ENCODE measurements at places on chromosomes 11 and 22.
A peak's percentile ranks its signal among the peaks of the same experiment; 100 is the strongest.

DNA sequence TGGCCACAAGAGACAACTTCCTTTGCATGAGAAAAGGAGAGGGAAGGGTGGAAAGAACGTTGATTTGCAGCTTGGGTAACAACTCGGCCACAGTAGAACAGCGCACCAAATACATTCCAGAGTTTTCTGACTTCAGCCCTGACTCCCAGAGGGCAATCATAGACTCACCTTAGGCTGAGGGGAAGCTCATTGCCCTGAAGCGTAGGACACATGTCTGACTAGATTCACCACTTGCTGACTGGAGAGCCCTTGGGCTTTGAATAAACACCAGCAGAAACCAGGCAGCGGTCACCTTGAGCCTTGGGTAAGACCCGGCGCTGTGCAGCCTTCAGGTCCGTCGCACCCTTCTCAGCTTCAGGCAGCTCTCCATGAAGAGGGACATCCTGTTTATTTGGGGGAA is 151.8 kb upstream of the GRIA4 start:
- no peak for DNase-seq

GRCh38 chr11:29019960-29020683 is 911.9 kb downstream of the METTL15 start:
- DNase-seq: no peak

GRCh38 chr11:63762654-63763495 is 5.7 kb downstream of the ZFTA start:
- DNase-seq: no peak

GRCh38 chr22:49369726-49370626 is 457.7 kb downstream of the BRD1 start:
- no peak for DNase-seq

DNA sequence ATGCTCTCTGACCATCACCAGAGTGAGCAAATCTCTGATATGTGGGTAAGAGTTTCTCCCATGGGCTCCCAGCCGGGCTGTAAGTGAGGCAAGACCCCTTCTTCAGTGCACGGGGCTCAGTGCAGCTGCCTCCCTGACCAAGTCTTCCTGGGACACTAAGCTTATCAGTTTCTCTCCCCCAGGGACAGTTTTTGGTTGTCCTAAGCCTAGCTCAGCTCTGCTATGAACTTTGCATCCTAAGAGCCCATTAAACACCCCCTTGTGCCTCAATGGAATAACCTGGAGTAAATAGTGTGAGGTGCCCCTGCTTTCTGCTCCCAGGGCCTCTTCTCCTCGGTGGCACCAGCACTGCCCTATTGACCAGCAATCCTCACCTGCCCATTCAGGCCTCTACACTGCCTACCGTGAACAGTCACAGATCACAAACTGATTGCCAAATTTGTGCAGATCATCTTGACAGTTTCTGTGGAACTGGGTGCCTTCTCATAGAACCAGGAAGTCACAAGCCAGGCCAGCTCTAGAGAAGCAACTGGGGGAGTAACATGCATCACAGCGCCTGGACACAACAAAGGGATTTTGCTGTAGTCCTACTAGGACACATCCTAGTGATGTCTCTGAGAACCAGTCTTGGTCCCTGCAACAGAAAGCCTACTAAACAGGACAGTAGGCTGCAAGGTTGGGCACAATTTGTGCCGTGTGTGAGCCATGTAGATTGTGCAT is 19.5 kb upstream of the IGLL5 start:
- DNase-seq: no peak

DNA sequence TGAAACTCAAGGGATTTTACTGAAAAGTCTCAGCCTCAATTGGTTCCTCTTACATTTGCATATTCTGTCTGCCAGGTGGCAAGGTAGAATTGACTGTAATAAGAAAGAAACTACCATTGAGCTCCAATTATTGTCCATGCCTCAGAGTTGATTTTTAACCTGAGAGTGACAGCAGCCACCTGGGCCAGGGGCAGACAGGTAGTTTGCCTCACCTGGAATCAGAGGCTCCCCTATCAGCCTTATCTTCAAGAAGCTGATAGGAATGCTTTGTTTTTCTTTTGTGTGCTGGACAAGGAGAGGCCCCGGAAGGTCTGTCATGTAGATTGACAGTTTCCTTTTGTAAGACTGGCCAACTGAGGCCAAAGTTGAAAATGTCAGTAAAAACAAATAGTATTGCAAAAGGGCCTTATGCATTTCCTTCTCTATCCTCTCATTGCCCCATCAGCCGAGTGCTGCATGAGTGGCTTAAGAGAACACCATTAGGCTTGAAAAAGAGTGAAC is 34.1 kb downstream of the CD44 start:
- no peak for DNase-seq

GRCh38 chr22:33971561-33971961 is 51.3 kb upstream of the LARGE1 start:
- DNase-seq: no peak

GRCh38 chr11:80900265-80900664 is 1459.4 kb upstream of the TENM4 start:
- no peak for DNase-seq

DNA sequence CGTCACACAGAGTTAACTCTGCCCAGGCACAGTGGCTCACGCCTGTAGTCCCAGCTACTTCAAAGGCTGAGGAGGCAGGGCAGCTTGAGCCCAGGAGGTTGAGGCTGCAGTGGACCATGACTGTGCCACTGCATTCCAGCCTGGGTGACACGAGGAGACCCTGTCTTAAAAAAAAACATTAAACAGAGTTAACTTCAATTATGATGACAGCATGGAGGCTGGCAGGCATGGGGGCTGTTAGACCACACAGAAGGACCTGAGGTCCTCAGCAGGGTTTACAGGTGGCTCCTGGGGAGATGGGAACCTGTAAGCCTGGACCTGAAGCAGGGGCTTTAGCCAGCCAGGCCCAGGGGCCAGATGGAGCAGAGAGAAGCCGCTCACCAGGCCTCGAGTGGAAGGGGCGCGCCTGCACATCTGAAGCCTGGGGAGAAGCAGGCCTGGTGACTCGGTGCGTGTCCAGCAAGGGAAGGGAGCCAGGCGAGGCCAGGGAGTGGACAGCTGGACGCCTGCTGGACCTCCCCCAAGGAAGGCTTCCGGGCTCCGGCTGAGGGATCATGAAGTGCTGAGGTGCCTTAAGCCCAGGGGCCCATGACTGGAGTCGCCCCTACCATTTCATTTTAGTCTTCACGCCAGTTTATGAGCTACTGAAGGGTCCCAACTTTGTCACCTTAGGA is 25.3 kb downstream of the RPUSD4 start:
- no peak for DNase-seq

- DNase-seq: peak; percentile 67
Measured at GRCh38 chr11:12862696-12863469, 146.2 kb upstream of the RASSF10 start.

GRCh38 chr11:35541621-35542375 is 16.4 kb upstream of the PAMR1 start:
- peak; percentile 62 for DNase-seq

- DNase-seq: no peak
Measured at GRCh38 chr11:131982154-131982553, 611.7 kb downstream of the NTM start.

GRCh38 chr11:27124514-27125264 is 84.1 kb downstream of the BBOX1 start:
- DNase-seq: no peak

- no peak for DNase-seq
Measured at GRCh38 chr11:132501356-132501755, 1030.9 kb downstream of the OPCML start.

DNA sequence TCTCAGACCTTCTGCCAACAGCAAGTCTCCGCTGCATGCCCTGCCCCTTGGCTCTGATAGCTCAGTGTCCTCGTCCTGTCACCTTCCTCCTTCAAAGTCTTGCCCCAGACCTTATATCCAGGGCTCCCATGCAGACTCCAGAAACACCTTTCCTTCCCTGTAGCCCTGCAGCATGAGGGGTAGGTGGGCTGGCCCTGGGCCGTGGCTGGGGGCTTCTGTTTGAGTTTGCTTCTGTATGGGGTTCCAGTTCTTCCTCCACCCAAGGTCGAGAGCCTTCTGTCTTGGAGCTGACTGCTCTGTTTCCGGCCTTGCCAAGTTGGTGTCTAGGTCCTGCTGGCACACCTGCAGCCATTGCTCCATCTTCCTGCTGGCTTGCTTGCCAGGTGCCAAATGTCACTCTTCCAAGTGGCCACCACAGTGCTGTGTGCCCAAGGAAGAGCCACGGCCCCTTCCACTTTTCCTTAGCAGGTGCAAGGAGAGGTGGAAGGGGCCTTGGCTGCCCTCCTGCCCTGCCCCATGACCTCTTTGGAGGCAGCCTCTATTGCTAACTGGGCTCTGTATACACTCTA is 74.8 kb upstream of the NECTIN1 start:
- DNase-seq: no peak

DNA sequence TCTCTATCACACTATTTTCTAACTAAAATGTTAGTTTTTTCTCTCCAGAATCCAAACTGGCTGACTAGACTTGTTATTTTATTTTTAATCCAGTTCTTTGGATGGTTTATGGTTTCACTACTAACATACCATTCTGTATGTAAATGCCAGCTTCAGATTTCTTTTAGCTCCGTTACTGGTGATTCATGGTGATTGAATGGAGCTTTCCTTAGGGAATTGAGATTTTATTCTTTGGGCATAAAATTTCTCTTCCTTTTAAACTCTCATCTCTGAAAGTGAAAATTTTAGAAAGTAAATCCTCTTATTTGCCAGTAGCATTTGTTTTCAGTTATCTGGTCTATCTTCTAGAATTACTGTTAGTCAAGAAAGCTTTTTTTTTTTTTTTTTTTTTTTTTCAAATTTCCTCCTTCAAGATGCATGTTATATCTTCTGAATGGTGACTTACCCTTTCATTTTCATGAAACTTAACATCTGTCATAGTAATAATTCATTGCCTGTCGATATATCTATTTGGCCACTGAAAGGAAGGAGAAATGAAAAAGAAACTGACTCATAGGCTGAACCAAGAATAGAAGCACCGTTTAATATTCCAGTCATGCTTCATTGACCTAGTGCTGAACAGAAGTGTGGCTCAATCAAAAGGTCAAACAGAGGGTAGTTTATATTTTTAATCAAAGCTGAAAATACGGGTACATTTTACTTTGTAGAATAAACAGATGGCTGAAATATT is 6.4 kb downstream of the ENDOD1 start:
- DNase-seq: peak; percentile 52

DNA sequence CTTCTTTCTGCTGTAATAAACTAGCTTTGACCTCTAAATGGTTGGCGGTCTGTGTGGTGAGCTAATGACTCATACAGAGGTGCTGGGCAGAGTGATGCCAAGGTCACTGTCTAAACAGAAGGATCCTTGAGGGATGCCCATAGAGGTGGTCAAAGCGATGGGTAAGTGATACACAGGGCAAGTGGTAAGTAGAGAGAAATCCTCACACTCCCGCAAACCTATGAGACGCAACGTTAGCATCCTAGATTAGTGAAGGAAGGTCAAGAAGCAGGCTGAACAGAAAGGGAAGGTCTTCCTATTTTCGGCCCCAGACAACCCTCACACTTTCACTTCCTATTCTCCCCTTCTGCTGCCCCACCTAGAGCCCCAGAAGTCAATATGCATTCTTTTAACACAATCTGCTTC is 65.6 kb upstream of the SESN3 start:
- no peak for DNase-seq

DNA sequence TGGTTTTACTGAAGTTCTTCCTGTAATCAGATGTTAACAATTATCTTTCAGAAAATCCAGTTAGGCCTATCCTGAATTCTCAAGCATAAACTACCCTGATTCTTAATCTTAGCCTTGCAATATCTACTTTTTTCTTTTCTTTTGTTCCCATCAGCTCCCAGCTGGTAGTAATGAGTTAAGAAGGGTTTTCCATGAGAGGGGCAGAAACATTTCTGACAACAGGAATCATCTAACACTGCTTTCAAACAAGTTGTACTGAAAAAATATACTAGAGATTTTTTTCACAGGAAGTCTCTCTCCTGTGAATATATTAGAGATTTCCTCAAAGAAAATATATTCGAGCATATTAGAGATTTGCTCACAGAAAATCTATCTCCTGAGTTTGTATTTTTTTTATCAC is 3.3 kb upstream of the TRIM6 start:
- no peak for DNase-seq

GRCh38 chr22:25409240-25409639 is 155.2 kb upstream of the GRK3 start:
- no peak for DNase-seq

- peak; percentile 36 for DNase-seq
Measured at GRCh38 chr11:28049338-28050216, 58.4 kb downstream of the KIF18A start.

Measured in skeletal muscle cell (primary cell).